ENCODE measurements at places on chromosomes 6 and 20.

- DNase-seq, result no peak
These were observed 13.7 kb upstream of the PRDM13 start for GRCh38 chr6:99592900-99593299.

DNA sequence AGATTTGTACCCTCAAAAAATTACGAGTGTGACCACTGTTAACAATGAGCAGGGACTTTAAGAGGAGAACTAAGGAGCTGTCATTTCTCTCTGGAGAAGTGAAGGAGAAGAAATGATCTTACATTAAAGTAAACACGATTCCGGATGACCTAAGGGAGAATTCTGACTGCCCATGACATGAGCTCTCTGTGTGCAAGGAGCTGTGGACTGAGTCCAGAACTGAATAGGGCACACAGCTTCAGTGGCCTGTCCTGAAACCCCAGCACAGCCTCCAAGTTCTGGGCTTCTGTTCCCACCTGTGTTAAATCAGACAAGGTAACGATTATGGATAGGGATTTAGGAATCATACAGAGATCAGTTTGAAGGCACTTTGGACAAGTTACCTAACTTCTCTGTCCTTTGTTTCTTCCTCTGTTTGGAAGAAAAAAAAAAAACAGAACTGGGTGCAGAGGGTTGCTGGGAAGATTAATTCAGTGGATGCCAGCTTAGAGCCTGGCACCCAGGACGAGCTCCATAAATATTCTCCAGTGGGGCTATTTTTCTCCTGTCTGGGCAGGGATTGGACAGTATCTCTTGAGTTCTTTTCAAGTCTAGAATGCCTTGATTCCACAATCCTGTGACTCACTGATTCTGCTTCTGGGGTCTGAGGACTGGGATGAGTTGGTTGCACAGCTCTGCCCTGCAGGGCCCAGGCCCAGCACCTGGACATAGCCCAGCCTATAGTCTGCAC lies 65.7 kb downstream of the MRPL14 start:
- DNase-seq, result peak; percentile 69

GRCh38 chr6:164690241-164690640 lies 619.2 kb downstream of the C6orf118 start:
- no peak for DNase-seq

- peak; percentile 14 for DNase-seq
These were observed 171.4 kb downstream of the MYLK4 start for GRCh38 chr6:2579241-2579761.

DNA sequence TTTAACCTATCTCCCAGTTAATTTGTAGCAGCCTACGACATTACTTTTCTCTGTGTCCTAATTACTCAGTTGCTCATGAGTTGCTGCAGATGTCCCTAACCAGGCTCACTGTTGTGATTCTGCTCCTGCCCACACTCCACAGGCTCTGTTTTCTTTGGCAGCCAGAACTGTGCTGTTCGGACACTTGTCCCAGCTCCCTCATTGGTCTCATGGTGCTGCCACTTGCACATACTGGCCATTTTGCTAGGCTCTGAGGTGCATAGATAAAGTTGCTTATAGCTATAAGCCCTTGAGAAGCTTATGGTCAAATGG lies 55.0 kb downstream of the NOX3 start:
- peak; percentile 8 for DNase-seq

GRCh38 chr20:12156252-12156651 lies 238.6 kb downstream of the BTBD3 start:
- DNase-seq, result no peak

DNA sequence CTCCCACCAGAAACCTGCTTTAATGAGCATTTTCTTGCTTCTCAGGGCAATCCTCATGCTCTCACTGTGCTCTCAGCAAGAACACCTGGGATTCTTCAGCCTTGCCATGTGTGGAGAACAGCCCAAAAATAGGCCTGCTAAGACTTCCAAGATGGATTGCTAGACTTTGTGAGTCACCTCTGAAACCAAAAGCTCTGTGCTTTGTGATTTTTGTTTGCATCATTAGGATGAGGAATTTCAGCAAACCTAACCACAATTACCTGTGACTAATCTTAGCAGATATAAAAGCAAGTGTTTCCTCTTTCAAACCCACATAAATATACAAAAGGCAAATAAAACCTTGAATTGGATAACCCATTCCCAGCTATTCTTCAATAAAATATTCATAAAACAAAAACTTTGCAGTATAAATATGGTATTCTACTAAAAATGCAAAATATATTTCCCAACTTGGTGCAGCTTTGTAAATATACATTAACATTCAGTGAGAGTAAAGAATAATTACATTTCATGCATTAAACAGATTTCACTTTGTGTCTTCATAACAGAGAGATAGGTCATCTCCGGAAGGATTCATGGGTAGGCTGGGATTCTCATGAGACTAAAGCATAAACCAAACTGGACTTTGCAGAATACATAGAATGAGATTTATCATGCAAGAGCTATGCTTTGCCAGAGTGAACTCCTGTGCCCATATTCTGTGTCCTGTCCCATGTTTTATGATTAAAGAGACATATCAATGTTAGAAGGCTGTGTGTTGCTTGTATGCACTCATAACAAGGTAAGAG lies 33.5 kb downstream of the TPBG start:
- peak; percentile 85 for DNase-seq

DNA sequence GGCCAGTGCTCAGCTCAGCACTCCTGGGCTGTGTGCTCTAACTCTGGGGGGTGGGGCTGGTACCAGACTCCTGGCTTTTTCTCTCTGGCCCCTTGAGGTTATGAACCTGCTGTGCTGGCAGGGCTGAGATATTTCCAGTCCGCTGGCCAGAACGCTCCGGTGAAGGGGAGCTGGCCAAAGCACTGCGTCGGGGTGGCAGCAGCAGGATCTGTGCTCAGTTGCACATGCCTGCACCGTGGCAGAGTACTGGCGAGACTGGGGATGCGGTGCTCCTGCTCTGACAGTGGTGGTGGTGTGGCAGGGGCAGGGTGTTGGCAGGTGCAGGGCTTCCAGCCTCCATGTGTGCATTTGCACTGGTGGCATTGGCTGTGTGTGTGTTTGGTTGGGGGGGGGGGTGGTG lies 374.4 kb downstream of the PHF3 start:
- no peak for DNase-seq

DNA sequence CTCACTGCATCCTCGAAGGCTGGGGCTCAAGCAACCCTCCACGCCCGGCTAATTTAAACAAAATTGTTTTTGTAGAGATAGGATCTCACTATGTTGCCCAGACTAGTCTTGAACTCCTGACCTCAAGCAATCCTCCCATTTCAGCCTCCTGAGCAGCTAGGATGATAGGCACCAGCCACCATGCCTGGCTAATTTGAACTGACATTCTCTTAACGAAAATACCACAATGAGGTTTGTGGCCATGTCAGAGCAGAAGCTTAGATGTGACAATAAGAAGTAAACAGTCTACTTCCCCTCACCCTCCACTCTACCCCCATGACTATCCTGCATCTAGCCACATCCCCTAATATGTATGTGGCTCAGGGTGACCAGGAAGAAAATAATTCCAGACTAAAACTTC lies 74.8 kb upstream of the PLCB4 start:
- DNase-seq, result no peak

DNA sequence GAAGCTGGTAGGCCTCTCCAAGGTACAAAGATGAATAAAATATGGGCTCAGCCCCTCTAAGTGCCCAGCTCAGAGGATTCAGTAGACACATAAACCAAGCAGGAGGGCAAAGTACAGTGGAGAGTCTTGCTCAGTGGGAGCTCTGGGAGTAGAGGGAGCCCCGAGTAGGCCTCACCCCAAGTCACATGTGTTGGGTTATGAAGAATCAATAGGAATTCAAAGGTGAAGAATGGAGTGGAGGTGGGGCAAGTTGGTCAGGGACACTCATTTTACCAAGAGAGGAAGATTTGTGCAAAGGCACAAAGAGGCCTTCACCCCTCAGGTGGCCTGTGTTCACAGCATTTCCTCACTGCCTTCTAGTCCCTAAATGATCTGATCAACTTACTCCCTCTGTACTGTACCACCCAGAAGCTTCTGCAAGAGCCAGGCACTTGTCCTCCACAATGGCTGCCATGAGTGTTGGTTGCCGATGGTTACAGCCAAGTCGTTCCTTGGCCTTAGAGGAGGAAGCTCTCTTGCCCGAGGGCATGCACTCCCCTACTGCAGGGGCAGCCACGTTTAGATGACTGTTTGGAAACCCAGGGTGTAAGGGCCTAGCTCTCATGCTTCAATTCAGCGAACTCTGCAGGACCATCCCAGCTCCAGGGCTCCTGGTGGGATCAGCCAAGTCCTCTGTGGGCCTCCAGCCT lies 6.7 kb upstream of the CDKN1A start:
- peak; percentile 58 for DNase-seq

DNA sequence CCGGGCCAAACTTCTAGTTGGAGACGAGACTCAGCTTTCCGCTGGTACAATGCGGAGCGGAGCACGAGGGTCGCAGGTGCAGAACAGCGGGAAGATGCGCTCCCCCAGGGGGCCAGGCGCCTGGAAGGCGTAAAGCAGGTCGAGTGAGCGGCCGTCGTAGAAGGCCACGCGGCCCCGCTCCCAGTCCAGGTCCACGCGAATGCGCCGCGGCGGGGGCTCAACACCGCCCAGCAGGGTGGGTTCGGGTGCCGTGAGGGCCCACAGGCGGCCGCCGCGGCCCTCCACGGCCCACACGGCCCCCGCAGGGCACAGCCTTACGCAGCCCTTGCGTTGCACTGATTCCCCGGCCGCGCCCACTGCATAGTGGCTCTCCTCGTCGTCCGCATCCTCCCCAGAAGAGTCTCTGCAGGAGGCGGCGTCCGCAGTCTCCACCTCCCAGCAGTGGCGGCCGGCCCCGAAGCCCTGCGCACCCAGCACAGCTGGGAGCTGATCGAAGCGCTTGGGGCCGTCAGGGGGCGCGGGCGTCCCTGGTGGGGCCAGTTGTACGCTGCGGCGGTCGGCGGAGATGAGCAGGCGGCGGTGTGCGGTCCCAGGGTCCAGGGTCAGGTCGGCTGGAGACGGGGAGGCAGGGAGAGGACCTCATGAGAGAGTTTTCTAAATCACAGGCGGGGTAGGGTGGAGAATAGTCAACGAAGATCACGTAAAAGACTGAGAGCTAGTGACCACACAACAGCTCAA lies 4.3 kb downstream of the PPP1R11 start:
- no peak for DNase-seq

GRCh38 chr6:87972279-87972678 lies 75.4 kb upstream of the SPACA1 start:
- no peak for DNase-seq

DNA sequence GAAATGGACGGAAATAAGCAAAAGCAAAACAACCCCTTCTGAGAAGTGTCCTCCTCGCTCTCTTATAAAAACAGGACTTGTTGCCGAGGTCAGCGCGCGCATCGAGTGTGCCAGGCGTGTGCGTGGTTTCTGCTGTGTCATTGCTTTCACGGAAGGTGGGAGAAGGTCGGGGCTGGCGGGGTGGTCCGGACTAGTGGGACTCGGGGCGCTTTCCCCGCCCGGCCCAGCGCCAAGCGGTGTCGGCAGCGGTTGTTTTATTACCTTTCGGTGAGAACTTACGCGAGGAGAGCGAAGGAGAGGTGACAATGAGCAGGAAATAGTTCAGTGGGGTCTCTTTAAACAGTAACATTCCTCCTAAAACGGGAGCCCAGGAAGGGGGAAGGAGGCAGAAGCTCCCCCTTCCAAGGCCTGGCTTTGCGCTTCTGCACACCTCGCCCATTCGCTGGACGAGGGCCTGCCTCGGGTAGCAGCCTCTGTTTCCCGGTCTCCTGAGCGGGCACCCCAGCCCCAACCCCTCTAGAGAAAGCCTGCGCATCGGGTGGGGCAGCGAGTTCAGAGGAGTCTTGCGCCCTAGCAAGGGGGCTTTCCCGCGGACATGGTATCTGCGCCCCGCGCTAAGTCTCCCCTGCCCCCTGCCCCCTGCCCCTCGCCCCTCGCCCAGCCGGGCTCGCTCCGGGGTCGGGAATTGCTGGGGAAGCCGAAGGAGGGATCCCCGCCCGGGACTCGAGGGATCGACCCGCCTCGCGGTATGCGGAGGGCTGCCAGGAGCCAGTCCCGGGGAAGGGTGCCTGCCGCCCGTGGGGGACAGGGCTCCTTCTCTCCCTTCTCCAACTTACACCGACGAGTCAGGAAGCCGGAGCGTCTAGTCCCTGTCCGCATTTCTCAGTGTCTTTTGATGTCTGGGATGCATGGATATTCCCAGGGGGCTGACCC lies 1.2 kb upstream of the TBXT start:
- DNase-seq, result no peak

DNA sequence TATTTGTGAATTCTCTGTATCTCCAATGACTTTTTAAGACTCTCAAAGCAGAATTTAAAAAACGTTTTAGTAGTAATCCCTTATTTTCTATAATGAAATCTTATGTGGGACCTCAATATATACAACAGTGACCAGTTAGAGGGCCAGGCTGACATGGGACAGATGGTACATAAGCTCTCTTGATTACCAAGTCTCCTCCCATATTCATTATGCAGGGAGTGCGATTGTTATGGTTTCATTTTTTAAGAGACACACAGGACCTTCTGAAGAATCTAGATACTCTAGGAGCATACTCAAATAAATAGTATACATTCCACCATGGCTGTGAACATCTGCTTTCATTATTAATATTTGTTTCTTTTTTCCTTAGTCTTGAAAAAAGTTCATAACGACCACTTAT lies 43.5 kb downstream of the GCLC start:
- DNase-seq, result no peak

GRCh38 chr6:35573495-35574110 lies 60.9 kb upstream of the TULP1 start:
- no peak for DNase-seq

DNA sequence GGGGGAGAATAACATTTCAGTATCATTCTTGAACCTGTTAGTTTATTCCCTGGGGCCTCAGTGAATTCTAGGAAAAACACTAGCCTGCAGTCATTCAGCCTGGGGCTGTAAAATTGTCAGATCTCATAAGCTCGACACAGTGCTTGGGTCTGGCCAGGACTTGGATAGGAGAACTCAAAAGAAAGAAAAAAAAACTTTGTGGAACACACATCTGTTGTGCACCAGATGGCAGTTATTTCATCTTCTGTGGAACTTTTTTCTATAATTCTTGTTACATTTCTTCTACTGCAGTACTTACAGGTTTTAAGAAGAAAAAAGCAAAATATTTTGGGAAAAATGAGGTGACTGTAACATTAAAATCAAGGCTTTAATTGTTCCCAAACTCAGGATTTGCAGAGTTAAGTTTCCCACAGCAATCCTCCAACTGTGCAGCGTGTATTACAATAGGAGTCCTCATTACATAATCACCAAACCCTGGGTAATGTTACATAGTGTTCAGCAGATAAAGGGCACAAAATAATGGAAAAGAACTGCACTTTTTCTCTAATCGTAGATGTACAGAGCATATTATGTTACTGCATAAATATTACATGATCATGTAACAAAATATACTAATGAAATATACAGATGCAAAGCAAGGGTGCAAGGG lies 531.1 kb upstream of the CITED2 start:
- DNase-seq, result peak; percentile 45

DNA sequence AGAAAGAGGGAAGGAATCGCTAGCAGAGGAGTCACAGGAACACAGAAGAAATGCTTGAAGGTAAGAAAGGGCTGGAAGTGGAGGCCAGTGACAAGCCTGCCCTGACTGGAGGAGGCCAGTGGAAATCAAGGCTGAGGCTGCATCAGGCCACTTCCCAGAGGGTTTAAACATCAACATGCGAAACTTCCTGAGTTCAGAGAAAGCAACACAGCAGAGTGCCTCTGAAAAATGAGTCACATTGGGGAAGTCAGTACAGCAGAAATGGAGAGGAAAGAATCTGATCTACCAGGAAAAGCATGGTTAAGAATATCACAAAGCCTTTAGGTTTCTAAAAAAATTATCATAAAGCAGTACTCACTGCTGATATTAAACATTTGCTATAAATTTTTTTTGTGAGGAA lies 23.3 kb downstream of the NAPB start:
- peak; percentile 53 for DNase-seq

GRCh38 chr20:54067606-54068174 lies 2.7 kb downstream of the BCAS1 start:
- DNase-seq, result no peak

Measured in EL (cell line).